ENCODE measurements at places on chromosomes 2 and 18. TPM values are rescaled to one million over a fixed set of nuclear protein-coding genes. Genes with fewer than 3 reads are reported as not detected.

- DNase-seq = peak; percentile 41
Measured at GRCh38 chr2:188598551-188598950, 306.9 kb downstream of the GULP1 start.

- DNase-seq = no peak
Measured at GRCh38 chr2:226037526-226037925, 638.0 kb downstream of the NYAP2 start.

FAM237A gene
- not detected for total RNA-seq

GRCh38 chr2:70746094-70746974, 21.7 kb downstream of the ADD2 start:
- DNase-seq = no peak

- no peak for DNase-seq
Measured at GRCh38 chr2:61786876-61787275, 67.0 kb downstream of the FAM161A start.

- peak; percentile 88 for DNase-seq
Measured at GRCh38 chr18:46104128-46104911, at the start of gene HAUS1. Gene HAUS1 (plus strand): TSS chr18:46104385. CDS start chr18:46104412, 27 bp downstream.

DNA sequence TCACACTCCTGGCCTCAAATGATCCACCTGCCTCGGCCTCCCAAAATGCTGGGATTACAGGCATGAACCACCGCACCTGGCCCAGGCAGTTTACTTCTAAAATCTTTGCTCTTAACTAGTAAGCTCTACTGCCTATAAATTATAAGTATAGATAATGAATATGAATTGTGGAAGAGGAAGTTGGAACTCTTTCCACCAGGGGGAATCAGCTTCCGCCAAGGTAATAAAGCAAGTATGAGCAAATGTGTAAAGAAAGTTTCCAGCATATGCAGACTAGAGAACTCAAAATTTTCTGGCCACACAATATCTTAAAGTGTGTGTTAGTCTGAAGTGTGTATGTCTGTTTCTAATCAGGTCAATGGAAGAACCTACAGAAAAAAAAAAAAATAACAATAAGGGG, 68.1 kb downstream of the RMDN2 start:
- DNase-seq = no peak

DNA sequence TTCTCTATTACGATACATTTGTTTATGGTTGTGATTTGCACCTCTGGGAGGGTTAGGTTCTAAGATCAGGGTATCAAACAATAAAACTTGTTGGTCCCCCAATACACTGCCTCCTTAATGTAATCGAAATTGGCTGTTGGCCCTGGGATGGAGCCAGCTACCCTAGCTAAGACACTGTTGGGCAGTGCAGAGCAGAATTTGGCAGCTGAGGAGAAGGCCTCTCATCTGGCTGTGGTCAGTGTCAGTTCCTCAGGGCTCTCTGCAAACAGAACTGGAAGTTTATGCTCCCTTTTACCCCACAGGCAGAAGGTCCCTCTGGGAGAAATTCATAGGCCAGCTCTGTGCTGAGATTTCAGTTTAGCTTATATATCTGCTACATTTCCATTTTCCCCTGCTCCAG, 8.6 kb upstream of the HAAO start:
- DNase-seq = no peak

All from SK-MEL-5 (cell line).